Pulmonary artery endothelial cell (primary cell): ENCODE measurements at places on chromosomes 5 and 9. TPM values are rescaled to one million over a fixed set of nuclear protein-coding genes. Genes with fewer than 3 reads are reported as not detected.

DNA sequence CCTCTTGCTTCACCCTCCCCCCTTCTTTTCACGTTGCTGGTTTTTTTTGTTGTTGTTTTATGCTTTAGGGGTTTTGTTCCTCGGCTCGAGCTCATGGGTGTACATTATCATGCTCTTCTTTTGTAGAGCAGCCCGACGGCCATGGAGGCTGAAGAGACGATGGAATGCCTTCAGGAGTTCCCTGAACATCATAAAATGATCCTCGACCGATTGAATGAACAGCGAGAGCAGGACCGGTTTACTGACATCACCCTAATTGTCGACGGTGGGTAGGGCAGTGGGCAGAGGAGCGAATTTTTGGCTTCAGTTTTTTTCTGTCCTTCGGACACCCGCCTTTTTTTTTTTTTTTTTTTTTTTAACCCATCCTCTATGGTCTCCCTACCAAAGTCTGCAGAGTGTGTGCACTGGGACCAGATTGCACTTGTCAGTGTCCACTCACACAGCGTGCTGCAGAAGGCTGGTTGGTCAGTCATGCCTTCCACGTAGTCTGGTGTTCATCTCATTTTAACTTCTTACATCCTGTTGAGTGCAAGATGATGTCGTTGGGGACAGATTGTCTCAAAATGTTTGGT is 1.3 kb downstream of the ZNF131 start:
- no peak for DNase-seq

GRCh38 chr9:91042541-91042940 is 240.9 kb downstream of the SYK start:
- no peak for DNase-seq

- DNase-seq: no peak
Observed at GRCh38 chr5:173294673-173295320, 33.4 kb downstream of the STC2 start.

GRCh38 chr5:56426693-56427092 is 193.6 kb upstream of the ANKRD55 start:
- DNase-seq: no peak

DNA sequence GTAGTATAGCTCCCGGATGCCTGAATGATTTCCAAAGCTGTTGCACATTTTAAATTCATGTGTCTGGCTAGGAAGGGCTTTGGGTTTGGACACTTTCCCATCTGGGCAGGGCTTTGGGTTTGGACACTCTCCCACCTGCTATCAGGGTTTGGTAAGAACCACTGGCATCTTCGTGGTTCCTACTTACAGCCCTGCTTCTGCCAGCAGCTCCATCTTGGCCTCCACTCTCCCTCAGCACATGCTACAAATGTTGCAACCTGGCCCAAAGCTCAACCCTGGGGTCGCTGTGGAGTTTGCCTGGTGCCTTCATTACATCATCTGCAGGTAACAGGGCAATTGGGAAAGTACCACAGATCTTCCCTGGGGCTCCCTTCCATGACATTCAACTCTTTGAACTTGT is 3.5 kb downstream of the TMCO6 start:
- DNase-seq: no peak

Gene CD72
- 0.07 TPM in 1 of 2 replicates, not detected in the other for total RNA-seq

Gene FOXD4L4
- total RNA-seq: 0.20 and 0.25 TPM in 2 replicates

Gene DAPK1
- 43.2 and 66.5 TPM in 2 replicates for total RNA-seq
